Mesendoderm (in vitro differentiated cells): ENCODE measurements at places on chromosomes 5 and 9.
A peak's percentile ranks its signal among the peaks of the same experiment; 100 is the strongest.

- DNase-seq = no peak
Measured at GRCh38 chr5:127834554-127834953, 131.4 kb downstream of the CCDC192 start.

- DNase-seq = no peak
Measured at GRCh38 chr9:77802064-77802463, 153.9 kb upstream of the GNA14 start.

GRCh38 chr5:58357121-58357520, 102.8 kb downstream of the PLK2 start:
- DNase-seq = no peak

DNA sequence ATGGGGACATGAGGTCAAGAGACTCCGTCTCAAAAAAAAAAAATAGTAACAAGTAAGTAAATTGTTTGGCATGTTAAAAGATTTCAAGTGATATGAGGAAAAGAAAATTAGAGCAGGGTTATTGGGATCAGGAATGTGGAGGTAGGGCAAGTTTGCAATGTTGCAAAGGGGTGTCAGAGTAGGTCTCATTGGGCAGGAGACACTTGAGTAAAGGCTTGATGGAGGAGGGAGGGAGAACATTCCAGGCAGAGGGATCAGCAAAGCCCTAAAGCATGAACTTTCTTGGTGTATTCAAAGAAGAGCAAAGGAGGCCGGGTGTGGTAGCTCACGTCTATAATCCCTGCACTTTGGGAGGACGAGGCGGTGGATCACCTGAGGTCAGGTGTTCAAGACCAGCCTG, 87.1 kb upstream of the HAND1 start:
- DNase-seq = peak; percentile 16

DNA sequence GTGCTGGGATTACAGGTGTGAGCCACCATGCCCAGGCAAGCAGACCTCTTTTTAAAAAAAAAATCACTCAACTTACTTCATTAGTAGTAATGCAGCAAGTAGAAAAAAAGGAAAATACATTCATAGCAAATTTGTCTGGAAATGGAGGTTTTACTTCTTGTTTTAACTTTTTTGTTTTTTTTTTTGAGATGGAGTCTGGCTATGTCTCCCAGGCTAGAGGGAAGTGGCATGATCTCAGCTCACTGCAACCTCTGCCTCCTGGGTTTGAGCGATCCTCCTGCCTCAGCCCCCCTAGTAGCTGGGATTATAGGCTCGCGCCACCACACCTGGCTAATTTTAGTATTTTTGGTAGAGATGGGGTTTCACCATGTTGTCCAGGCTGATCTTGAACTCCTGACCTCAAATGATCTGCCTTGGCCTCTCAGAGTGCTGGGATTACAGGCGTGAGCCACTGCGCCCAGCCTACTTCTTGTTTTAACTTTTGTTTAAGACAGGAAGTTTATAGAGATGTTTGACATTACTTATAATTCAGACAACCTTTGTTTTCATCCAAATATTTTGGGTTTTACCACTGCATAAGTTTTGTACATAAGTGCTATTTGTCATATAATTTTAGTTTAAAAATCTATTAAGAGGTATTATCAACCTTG, 26.5 kb downstream of the UBE2R2 start:
- DNase-seq = no peak

GRCh38 chr9:114853071-114853855, 47.4 kb upstream of the TNFSF15 start:
- no peak for DNase-seq

- DNase-seq = no peak
Measured at GRCh38 chr9:108094676-108094993, 605.1 kb upstream of the KLF4 start.

GRCh38 chr5:44887722-44888121, 79.0 kb downstream of the MRPS30 start:
- no peak for DNase-seq

- DNase-seq = no peak
Measured at GRCh38 chr5:110031402-110032140, 341.8 kb downstream of the MAN2A1 start.

DNA sequence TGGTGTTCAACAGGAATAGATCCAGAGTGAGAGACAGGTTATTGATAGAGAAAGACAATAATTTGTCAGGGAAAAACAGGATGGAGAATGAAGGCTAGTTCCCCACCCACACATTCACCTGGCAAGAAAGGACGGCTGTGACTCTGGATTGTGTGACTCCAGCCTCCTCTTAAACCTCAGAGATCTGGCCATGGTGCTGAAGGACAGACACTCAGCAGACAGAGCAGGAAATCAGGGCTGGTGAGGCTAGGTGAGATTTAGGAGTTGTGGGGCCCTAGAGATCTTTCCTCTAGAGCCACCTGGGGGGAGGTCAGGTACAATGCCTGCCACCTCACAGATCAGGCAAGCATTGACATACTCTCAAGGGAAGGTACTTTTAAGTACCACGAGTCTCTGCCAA, 15.2 kb downstream of the OR1B1 start:
- DNase-seq = no peak

GRCh38 chr5:17732351-17732923, 98.2 kb downstream of the TAF11L14 start:
- DNase-seq = no peak

GRCh38 chr9:129664746-129665388, 580 bp upstream of the PRRX2 start:
- peak; percentile 34 for DNase-seq

DNA sequence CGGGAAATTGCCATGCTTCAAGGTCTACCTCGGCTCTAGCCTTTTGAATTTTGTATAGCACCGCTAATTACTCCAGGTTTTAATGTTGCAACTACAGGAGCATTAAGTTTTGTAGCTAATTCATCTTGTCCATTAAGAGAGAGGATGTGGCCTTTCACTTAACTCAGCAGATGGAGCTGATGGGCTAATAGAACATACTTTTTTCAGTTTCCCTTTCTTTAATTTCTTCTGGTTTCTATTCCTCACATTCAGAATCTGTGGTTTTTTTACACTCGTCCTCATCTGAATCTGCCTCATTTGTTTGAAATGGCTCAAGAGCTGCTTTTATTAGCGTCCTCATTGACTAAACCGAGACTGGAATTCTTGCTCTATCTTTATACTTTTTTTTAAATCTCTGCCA, 2085.7 kb upstream of the C9orf72 start:
- no peak for DNase-seq

- DNase-seq = peak; percentile 11
Measured at GRCh38 chr5:170596482-170597044, 92.7 kb downstream of the KCNIP1 start.

DNA sequence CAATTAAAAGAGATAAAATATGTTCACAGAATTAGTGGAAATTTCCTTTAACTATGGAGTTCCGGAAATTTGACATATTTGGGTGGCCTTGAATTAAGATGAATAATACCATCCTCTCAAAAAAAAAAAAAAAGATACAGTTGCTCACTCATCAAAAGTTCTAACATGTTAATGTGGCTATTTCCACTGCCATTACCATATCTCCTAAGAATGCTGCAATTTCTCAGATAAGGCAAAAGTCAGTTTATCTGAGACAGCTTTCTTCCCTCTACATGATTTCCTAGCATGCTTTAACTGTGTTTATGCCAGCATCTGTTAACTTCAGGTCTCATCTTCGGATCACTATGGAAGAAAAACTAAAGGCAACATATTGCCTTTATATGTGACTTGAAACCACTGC, 2.6 kb downstream of the FASTKD3 start:
- DNase-seq = no peak

GRCh38 chr5:96945144-96945897, 9.4 kb downstream of the LNPEP start:
- no peak for DNase-seq

- DNase-seq = no peak
Measured at GRCh38 chr5:45383985-45384384, 312.2 kb downstream of the HCN1 start.

DNA sequence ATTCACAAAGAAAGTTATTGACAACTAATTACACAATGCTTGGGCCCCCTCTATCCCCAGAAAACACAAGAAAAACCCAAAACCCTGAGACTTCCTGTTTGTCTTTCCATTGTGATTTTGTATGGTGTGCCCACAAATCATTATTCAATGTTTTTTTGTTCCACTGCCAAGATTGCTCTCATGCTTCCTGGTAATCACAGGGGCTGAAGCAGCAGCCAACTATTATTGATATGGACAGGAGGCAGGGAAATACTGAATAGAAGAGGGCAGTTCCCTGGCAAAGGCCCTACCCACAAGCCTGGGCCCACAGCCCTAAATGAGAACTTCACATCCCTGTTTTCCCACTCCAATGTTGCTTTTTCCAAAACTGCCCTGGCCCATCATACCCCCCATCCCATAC, 21.5 kb upstream of the RFK start:
- no peak for DNase-seq

GRCh38 chr5:56480705-56481427, 247.7 kb upstream of the ANKRD55 start:
- DNase-seq = peak; percentile 78

- DNase-seq = no peak
Measured at GRCh38 chr5:97618721-97619120, 435.7 kb upstream of the RIOK2 start.

DNA sequence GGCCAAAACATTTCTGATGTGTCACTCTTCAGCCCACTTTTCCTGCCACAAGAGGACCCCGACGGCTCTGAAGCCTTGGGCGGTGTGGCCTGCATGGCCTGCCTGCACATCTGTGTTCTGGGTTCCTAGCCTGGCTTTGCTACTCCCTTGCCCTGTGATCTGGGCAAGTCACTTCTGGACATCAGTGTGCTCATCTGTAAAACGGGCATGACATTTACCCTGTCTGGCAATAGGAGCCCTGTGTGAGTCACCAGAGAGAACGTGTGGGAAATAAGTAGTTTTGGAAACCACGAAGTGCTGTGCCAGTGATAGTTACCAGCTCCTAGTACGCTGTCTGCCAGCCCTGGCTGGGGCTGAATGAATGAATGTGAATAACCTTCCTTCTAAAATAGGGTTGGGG, 90.8 kb downstream of the MACROH2A1 start:
- DNase-seq = no peak

- peak; percentile 24 for DNase-seq
Measured at GRCh38 chr9:73348471-73348870, 196.8 kb downstream of the ANXA1 start.

DNA sequence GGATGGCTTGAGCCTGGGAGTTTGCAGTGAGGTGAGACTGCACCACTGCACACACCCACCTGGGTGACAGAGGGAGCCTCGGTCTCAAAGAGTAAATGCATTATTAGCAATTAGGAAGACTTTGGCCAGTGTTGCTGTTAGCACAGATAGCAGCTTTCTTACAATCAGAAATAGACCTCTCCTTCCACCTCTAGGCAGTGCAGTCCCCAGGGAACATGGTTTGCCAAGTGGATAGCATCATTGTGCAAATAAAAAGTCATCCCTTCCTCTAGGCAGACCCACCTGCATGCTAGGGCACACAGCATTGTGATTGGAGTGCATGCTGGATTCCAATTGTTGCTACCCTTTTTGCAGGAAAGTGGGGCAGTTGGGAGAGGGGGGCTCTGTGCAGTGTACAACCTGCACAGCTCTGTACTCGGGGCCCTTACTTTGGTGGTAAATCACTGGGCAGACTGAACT, 77.9 kb upstream of the KLF9 start:
- DNase-seq = no peak

GRCh38 chr5:57750282-57750681, 267.7 kb upstream of the ACTBL2 start:
- DNase-seq = no peak

GRCh38 chr5:13252699-13253098, 691.8 kb downstream of the DNAH5 start:
- DNase-seq = no peak

DNA sequence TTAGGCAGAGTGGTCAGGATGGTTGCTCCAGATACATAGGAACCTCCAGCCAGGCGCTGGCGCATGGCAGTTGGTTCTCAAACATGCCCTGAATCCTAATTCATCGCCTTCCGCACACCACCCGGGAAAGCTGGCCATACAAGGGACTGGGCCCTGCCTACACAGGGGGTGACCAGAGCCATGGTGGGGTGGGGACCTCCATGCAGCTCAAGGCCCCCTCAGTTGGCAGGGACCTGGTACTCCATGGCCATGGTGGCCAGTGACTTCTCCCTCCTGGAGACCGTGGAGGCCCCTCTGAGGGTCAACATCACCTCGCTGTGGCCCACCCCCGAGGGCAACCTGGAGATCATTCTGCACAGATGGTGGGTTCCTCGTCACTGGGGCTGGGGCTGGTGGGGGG, 26.8 kb downstream of the PAEP start:
- DNase-seq = no peak

- DNase-seq = no peak
Measured at GRCh38 chr9:71627537-71627936, 140.8 kb downstream of the CEMIP2 start.

- no peak for DNase-seq
Measured at GRCh38 chr9:70678153-70678552, 263.7 kb upstream of the KLF9 start.

DNA sequence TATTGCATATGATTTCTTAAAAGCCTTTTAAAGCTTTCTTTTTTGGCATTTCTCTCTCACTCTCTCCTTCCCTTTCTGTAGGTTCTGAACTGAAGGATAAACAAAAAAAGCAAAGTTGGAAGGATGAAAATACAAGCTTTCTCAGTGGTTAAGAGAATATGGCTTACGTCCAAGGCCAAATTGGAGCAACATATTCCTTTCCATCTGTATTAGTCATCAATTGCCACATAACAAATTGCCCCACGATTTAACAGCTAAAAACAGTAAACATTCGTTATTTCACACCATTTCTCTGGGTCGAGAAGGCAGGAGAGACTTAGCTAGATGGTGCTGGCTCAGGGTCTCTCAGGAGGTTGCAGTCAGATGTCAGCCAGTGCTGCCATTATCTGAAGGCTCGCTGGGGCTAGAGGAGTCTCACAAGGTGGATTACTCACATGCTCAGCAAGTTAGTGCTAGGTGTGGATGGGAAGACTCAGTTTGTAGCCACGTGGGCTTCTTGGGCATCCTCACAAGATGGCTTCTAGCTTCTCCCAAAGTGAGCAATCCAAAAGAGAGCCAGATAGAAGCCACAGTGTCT, 2.0 kb upstream of the ROR2 start:
- no peak for DNase-seq

- DNase-seq = no peak
Measured at GRCh38 chr9:33192493-33193255, 25.5 kb upstream of the B4GALT1 start.

DNA sequence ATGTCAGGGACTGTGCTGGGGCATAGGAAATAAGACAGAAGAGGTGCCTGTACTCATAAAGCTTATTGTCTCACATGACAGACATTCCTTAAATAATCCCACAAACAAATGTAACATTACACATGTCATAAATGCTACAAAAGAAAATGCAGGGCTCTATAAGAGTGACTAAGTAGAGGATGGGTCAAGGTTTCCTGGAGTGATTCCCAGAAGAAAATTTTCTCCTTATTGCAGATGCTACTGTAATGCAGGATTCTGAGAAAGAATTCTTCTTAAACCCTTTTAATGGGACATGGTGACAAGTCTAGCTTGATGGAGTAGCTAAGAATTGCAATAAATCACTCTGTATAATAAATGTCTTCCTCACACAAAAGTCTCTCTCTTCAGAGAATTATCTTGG, 55.7 kb downstream of the SH3TC2 start:
- no peak for DNase-seq

- no peak for DNase-seq
Measured at GRCh38 chr5:145236983-145237382, 598.2 kb downstream of the PRELID2 start.
